ENCODE measurements at places on chromosomes 6 and 20.
A peak's percentile ranks its signal among the peaks of the same experiment; 100 is the strongest.

DNA sequence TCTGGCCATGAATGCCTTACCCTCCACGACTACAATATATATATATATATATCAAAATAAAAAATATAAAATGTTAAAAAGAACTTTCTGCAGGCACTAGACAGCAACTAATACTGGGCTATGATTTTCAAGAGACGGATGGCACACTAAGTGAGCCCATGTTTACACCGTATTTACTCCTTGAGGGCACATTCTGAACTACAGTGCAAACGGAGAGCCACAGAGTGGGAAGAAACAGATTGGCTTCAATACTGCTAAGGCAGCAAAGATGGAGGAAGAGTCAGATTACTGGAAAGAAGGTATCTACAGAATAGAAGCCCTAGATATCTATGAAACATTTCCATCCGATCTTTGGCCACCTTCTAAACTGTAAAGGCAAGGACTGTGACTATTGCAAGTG, 330.3 kb downstream of the HTR1B start:
- no peak for DNase-seq

- no peak for DNase-seq
Measured at GRCh38 chr6:137700161-137700560, 166.9 kb upstream of the TNFAIP3 start.

DNA sequence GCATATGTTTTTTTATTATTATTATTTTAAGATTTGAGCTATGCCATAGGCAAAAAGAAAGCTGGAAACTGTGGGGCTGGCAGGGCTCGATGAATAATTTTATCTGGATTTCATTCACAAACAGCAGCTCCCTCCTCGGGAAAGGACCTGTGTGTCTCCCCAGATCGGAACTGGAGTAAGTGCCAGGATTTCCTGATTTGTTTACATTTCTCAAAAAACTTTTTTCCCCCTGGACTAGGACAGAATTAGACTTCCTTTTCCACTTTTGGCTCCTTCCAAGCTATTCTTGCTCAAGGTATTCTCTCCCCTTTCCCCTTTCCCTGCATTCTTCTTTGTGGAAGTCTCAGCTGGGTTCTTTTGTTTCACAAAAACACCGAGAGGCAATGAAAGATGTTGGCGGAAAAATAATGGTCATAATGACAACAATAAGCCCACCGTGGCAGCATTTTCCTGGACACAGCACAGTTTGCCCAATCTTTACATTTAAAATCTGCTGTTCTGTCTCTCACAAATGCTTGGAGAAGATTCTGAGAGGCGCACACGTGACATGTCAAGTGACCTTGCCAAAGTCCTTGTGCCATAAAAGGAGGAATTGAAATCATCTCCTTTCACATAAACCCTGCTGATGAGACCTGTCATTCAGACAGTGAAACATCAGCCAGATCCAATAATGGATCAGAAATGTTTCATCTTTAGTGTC, 85.8 kb upstream of the PREP start:
- no peak for DNase-seq

DNA sequence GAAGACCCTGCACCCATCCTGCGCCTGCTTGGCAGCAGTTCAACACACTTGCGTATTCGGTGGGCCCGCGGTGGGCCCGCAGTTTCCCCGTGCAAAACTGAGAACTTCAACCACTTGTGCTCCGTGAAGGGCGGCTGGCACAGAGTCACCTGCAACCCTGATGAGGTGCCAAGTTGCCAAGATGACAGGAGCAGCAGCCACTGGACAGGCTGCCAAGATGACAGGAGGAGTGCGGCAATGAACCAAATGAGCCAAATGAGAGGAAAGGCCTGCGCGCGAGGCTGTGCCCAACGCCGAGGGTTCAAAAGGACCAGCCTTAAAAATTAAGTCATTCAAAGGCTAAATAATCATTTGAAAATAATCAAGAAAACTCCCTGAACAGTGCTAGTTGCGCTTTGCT, 20.1 kb downstream of the DIDO1 start:
- no peak for DNase-seq

GRCh38 chr20:37956107-37956585, 53.2 kb downstream of the VSTM2L start:
- DNase-seq, result no peak

- DNase-seq, result no peak
Measured at GRCh38 chr6:135419162-135419561, 78.4 kb downstream of the AHI1 start.

DNA sequence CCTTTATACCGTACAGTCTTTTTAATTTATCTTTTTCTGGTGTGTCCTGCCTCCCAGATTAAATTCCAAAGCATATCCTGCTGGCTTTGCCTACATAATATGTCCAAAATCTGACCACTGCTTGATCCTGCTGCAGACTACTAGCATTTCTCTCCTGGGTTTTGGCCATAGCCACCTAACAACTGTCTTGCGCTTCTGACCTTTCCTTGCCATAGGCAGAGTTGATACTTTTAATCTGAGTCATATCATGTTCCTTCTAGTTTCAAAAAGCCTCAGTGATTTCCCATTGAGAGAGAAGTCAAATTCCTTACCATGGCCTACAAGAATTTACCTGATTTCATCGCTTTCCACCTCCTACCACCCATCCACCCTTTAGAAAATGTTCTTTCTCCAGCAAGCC, 104.8 kb downstream of the BCKDHB start:
- DNase-seq, result peak; percentile 35

GRCh38 chr6:33126101-33126714, 50.4 kb downstream of the HLA-DPB1 start:
- DNase-seq, result peak; percentile 55

- peak; percentile 91 for DNase-seq
Measured at GRCh38 chr6:27133281-27134227, 113.9 kb upstream of the PRSS16 start.

- no peak for DNase-seq
Measured at GRCh38 chr6:117542493-117542892, 59.8 kb downstream of the GOPC start.

GRCh38 chr6:144477396-144477795, 192.3 kb downstream of the UTRN start:
- DNase-seq, result no peak

DNA sequence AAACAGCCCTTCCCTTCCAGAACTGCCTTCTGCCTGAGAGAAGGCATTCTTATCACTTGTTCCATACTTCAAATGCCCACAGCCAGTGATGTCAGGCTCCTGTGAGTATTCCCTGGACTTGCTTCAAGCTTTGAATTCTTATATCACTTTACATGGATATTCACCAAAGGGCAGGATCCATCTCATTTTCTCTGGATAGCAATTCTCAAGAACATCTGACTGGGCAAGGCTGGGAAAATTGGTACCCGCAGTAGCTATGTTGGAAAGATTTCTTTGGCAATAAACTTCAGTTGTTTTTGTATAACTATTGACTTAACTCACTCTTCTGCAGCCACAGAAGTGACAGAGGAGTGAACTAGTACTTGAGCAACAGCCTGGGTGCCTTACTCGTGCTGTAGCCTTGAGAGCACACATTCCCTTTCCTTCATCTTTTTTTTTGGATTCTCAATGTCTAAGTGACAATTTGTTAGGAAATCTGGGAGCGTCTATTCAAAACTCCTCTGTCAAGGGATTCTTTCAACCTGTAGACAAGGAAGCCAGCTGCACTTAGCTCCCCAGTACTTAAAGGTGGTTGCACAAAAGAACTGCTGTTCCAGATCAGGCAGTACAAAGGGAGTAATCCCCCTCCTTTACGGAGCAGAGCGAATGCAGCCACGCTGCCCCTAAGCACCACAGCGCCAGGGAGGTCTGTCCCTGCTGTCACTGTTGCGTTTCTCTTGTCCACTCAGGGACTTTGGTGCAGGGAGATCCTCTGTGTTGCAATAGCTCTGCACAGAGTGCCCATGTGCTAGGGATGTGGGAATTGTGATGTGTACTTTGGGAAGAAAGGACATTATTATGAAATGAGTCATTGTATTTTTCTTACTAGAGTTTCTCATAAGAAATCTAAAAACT, 69.6 kb downstream of the JAG1 start:
- no peak for DNase-seq

DNA sequence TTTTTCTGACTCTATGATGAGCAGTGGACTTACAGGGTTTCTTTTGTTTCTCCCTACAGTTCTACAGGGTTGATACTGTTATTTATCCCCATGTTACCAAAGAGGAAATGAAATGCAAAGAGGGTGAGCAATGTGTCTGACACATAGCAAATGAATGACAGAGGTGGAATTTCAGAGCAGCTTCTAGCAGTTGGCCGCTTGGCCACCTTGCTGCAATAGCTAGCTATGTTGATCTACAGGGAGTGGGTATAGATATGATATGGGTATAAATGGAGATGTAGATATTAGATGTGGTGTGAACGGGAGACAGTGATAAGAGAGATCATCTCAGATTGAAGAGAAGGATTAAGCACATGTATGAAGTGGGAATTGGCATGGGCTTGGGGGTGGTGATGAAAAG, 10.9 kb upstream of the SLC22A3 start:
- no peak for DNase-seq

DNA sequence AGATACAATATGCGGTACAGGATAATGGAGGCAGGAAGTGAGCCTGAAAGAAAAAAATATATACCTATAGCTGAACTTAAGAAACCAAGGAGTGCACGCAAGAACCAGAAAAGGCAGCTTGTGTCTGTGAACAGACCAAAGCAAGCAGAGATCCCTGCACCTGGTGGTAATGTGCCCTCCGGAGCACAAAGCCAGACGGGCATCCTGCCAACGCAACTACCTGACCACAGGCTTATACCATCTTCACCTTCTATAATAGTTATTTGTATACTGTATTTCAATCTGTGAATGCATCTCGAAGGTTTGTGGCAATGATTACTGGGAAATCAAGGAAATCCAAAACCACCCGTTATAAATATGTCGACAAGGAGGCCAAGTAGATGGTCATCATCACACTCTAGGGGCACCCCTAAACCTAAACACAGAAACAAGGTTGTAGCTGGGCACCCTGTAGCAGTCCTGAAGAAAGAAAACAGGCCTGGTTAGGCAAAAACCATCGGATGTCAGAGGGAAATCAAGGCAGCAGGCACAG, 801 bp downstream of the FBXL4 start:
- peak; percentile 51 for DNase-seq

GRCh38 chr6:130178692-130179091, 44.1 kb downstream of the SAMD3 start:
- DNase-seq, result no peak

DNA sequence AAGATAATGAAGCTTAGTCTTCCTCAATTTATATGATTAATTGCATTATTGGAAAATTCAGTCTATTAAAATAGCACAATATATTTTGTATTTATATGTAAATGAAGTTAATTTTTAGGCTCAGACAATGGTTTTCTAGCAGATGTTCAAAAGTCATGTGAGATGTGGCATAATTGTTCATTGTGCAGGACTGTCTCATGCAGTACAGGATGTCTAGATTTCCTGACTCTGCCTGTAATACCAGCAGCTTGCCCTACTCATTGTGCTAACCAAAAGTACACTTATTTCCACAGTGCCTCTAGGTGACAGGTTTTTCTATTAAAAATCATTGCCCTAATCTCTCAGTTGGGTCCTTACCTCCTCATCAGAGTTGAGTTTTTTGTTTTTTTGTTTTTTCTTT, 12.4 kb downstream of the RALGAPB start:
- no peak for DNase-seq

- peak; percentile 65 for DNase-seq
Measured at GRCh38 chr6:166257911-166258318, 50.3 kb downstream of the PRR18 start.

GRCh38 chr20:46406200-46406985, at the start of gene ELMO2:
ELMO2 (minus strand) TSS chr20:46406615; CDS start chr20:46394482, 12,133 bp downstream.
- DNase-seq, result peak; percentile 97

DNA sequence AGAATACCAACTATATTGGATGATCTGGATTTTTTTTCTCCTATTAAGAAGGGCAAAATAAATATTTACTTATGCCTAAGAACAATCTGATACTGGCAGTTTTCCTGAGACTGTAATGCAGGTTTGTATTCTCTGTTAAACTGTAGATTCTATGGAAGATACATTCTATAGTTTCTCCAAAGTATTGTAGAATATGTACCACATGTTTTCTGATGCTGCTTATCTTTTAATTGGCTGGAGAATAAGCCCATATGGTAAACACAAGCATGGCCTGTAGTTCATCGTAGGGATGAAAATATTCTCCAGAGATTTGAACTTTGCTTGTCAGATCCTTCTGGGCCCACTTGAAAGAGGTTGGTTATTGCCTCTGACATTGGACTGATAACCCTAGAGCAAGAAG, 99.1 kb downstream of the CENPW start:
- no peak for DNase-seq

DNA sequence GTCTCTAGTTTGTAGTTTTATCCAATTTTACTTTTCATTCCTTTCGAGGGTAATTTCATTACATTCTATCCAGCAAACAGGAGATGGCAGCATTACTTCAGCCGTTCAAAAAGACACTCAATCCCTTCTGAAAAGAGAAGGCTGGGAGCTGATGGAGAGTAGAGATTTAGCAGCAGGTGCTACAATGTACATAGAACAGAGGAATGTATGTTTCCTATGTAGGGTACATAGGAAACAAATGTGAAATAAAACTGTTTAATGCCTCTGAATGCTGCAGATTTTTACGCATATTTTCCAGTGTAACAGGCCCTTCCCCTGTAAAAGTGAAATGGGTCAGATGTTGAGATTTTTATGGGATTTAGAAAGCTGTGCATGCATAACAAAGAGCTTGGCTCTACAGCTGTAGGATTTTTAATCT, 16.0 kb downstream of the RPS12 start:
- DNase-seq, result peak; percentile 21

DNA sequence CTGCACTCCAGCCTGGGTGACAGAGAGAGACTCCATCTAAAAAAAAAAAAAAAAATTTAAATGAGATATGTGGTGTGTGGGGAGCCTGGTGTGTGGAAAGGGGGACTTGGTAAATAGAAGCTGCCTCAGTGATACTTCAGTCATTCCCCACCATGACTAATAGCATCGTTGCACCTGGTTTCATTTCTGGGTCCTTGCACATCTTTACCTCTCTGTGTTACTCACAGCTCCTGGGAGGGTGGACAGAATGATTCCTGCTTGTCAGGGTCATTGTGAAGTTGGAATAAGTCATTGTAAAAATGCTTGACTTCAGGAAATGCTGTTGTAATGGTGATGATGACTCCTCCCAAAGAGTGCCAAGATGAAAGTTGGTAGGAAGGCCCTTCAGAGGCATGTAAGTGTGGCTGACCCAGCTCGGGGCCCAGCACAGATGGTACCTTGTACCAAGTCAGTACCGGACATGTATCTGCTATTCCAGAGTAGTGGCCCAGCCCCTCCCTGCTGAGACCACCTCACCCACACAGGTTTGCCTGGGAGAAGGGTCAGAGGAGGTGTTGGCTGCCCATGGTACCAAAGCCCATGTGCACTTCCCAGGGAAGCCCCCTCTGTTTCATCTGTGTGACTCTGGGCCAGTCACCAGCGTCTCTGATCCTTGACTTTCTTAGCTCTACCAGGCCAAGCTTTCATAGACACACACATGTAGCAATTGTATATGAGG, 48.4 kb downstream of the PLAGL2 start:
- peak; percentile 11 for DNase-seq

DNA sequence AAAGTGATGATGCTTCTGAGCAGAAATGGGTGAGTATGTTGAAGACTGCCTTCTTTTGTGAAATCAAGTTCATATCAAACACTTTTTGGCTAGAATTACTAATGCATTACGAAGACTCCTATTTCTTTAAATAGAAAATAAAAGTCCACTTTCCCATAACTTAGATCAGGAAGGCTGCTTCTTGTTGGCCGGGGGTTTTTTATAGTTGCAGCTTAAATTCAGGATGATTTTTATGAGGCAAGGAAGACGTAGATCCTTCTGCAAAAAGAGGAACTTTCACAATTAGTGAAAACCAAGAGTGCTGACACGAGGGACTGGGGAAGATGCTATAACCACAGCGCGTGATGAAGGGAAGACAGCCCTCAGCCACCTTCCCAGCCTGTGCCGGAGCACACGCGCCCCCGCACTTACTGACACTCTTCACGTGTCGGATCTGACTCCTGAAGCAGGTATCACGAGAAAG, 206.1 kb upstream of the PRDM1 start:
- peak; percentile 70 for DNase-seq
